ENCODE measurements at places on chromosomes 2 and 18.

- no peaks in the 10 kb centered on the region for H3K27me3 ChIP-seq
- H3K4me3 ChIP-seq, result no peak overlapping the region
- H3K36me3 ChIP-seq, result peaks cover 52% of the 10 kb centered on the region
- peaks cover 17% of the 10 kb centered on the region for H3K4me1 ChIP-seq
Observed at GRCh38 chr18:74503137-74503536, 7.0 kb downstream of the CNDP2 start.

DNA sequence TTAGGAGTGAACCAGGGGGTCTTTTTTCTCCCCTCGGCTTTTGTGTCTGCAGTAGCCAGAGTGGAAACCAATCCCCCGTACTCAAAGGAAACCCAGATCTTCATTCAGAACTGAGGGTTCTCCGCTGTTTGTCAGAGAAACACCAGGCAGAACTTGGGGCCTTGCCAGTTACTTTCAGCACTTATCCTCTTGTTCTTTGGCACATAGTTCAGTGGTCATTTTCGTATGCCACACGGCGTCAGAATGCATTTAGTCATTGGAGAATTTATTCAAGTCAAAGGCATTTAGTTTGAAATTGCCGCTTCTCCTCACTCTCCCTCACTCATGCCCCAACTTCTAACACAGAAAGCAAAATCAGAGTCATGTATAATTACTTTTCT is 102.9 kb downstream of the CABLES1 start:
- peak overlapping the region; percentile 43 for H3K4me3 ChIP-seq
- no peaks in the 10 kb centered on the region for H3K4me1 ChIP-seq

DNA sequence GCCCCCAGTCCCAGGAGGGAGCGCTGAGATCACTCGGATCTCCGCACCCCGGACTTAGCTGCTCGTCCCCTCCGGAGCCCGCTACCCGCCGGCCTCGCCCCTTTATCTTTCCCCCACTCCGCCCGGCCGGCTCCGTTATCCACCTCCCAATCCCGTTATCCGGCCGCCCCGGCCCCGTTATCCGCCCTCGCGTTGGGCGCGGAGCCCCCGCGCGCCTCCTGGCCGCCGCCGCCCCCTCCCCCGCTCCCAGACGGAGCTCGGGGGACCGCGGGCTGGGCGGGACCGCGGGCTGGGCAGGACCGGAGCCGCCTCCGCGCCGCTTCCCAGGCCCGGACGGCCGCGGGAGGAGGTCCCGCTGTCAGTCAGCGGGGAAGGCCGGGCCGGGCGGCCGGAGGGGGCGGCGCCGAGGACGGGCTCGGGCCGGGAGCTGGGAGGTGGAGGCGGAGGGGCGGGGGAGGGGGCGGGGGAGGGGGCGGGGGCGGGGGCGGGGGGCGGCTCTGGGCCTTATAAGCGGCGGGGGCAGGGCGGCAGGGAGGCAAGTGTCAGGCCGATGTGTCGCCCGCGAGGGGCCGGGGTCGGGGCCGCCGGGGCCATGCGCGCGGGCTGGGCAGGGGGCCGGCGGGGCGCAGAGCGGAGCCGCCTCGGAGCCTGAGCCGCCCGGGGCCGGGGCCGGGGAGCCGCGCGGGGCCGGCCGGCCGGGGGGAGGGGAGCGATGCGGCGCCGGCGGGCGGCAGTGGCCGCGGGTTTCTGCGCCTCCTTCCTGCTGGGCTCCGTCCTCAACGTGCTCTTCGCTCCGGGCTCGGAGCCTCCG is at the start of gene PKDCC:
Gene PKDCC, plus strand, starts transcription at position 534 of the 811 bp plus-strand sequence. Its CDS starts 179 bp downstream, at position 713.
- H3K36me3 ChIP-seq, result no peaks in the 10 kb centered on the region
- no peak within 1 kb of the TSS for H3K27ac ChIP-seq
- peak within 1 kb of the TSS; percentile 52 for H3K4me3 ChIP-seq
- peaks cover 26% of the 10 kb centered on the region for H3K27me3 ChIP-seq
- peak; percentile 26 for DNase-seq
- H3K4me1 ChIP-seq, result peaks cover 8% of the 10 kb centered on the region

GRCh38 chr2:136404176-136404575 is 286.2 kb upstream of the CXCR4 start:
- DNase-seq, result no peak
- no peaks in the 10 kb centered on the region for H3K36me3 ChIP-seq
- no peak overlapping the region for H3K4me3 ChIP-seq

- H3K4me3 ChIP-seq, result no peak overlapping the region
- no peaks in the 10 kb centered on the region for H3K4me1 ChIP-seq
- no peaks in the 10 kb centered on the region for H3K27me3 ChIP-seq
- DNase-seq, result no peak
Observed at GRCh38 chr2:105567996-105568494, 169.2 kb upstream of the FHL2 start.

DNA sequence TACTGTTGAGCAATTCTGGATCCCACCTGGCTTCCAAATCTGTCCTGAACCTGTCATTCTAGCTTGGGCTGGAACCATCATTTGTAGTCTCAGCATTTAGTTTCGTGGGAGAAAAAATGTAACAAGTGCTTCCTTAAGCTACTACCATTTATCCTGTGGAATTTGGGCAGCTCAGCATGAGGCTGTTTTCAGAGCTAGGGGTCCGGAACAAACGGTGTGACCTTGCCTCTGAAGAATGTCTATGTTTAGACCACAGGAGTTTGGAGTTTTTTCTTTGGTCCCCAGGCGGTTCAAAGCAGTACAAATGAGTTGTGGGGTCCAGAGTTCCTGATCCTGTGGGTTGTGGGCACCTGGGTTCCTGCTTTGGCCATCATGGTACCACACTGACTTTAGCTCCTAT is 59.1 kb upstream of the TMEM178A start:
- no peaks in the 10 kb centered on the region for H3K4me1 ChIP-seq
- H3K36me3 ChIP-seq, result no peaks in the 10 kb centered on the region
- H3K4me3 ChIP-seq, result no peak overlapping the region
- no peak for DNase-seq
- no peak overlapping the region for H3K27ac ChIP-seq

Data from effector memory CD4-positive, alpha-beta T cell (primary cell).